ENCODE measurements at places on chromosomes 2 and 18. TPM values are rescaled to one million over a fixed set of nuclear protein-coding genes. Genes with fewer than 3 reads are reported as not detected.

GRCh38 chr18:46660957-46661749 lies 4.1 kb upstream of the LOXHD1 start:
- DNase-seq: peak; percentile 46

MYO5B gene
- polyA plus RNA-seq: 1.3 TPM

DNA sequence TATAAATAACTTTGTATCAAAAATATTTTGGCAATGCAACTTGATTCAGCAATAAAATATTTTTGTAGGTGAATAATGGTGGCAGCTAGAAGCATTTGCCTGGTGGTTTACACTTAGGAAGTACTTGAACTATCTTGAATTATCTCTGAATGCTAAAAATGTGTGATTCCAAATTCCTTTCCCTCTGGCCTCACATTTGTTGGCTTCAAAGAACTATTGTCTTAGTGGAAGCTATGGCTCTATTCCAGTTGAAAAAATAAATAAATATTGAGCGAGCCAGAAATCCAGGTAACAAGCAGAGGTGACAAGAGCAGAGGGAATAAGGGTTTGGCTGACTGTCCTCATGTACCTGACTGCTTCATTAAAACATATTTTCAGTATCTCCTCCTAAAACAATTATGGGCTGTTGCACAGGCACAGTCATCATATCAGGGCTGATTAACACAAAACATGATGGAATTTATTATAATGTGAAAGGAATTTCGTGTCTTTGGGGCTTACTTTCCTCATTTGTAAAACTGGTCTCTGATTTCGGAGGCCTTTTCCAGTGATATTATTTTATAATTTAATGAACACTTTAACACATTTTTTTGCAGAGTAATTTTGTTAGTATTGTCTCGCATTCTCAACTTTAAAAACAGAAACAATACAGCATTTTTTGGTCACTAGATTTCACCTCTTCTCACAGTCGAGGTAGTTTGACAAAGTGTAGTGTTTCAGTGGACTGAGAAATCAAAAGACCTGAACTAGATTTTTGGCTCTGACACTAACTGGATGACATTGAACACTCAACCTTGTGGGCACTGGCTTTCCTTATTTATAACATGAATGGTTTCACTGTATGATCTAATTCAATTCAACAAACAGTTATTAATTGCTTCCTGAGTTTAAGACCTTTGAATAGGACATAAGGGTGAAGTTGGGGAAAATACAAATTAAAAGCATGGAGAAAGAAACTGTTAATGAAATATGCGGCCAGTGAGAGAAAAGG lies 7.8 kb upstream of the CAVIN2 start:
- DNase-seq: no peak

GRCh38 chr2:46310446-46310845 lies 13.2 kb downstream of the EPAS1 start:
- DNase-seq: no peak

MYOM1 gene
- 579 TPM for polyA plus RNA-seq

CHRNG gene
- polyA plus RNA-seq: 79.3 TPM

DNA sequence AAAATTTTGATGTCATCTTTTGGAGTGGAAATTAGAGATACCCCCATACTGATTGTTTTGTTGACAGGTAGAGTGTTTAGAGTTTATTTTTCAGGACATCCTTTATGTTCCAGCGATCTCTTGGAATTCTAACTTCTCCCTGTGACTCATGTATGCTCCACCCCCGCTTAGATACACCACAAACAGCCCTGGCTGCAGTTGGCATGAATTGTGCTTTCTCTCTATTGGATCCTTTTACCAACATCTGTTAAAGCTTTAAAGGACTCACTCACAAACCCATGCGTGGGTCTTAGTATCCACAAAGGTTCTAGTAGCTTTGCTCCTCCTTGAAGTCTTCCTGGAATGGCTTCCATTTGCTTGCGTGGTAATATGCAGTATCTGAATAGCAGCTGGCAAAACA lies 409.5 kb upstream of the POU3F3 start:
- DNase-seq: peak; percentile 40

- peak; percentile 58 for DNase-seq
Observed at GRCh38 chr2:190137561-190137960, 75.0 kb upstream of the MSTN start.

UPP2 gene
- not detected for polyA plus RNA-seq

- no peak for DNase-seq
Observed at GRCh38 chr18:59628995-59629394, 68.2 kb downstream of the CCBE1 start.

- DNase-seq: no peak
Observed at GRCh38 chr2:7352191-7352590, 435.0 kb downstream of the RNF144A start.

DNA sequence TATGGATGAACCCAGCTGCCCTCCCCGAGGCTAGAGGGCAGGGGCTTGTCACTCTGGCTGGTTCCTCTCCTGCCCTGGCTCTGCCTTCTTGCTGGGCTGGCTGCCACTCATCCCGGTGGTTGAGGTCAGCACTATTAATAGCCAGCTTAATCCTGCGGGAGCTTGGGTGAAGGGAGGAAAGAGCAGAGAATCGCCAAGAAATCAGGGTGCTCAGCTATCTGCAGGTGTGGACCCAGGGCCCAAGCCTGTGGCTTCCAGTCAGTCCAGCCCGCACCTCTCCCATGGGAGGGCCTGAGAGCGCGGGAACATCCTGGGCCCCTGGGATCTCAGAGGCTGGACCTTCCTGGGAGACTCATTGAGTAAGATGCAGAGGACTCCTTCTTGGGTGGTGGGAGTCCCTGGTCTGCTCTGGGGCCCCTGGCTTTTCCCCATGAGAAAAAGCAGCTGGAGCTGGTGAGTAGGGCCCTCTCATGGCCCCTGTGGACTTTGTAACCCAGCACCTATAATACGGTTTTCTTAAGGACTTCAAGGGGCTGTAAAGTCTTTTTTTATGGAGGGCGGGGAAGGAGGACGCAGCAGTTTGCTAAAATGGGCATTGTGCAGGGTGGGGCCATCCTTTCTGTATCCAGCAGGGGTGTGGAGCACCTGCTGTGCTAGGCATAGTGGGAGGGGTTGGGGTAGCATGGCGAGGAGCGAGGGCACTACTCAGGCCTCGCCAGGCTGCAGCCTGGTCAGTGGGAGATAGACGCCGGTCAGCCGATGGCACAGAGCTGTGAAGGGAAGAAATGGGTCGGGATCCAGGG lies 27.4 kb upstream of the CNNM3 start:
- DNase-seq: peak; percentile 76

DNA sequence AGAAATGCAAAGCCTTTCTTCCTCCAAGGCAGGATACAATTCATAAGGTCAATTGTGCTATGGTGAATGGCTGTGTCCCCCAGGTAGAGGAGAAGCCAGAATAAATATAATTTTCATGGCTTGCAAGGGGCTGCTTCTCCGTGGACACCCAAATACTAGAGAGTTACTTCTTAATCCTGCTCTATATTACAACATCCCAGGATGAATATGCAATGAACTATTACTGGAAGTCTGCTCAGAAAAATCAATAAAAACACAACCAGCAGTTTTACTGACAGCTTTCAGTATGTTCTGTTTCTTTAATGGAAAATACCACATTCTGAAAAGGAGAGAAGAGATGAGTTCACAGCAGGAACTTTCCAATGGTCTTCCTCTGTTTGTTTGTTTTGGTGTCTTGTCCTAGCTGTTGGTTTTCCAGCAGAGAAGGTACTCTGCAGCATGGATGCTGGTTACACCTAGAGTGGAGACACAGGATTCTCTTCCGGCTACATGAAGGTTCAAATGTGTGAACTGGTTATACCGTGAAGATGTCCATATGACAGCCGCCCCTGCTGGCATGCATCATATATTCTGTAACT lies 213.0 kb downstream of the PID1 start:
- no peak for DNase-seq
